ENCODE measurements at places on chromosomes 13 and 19.

DNA sequence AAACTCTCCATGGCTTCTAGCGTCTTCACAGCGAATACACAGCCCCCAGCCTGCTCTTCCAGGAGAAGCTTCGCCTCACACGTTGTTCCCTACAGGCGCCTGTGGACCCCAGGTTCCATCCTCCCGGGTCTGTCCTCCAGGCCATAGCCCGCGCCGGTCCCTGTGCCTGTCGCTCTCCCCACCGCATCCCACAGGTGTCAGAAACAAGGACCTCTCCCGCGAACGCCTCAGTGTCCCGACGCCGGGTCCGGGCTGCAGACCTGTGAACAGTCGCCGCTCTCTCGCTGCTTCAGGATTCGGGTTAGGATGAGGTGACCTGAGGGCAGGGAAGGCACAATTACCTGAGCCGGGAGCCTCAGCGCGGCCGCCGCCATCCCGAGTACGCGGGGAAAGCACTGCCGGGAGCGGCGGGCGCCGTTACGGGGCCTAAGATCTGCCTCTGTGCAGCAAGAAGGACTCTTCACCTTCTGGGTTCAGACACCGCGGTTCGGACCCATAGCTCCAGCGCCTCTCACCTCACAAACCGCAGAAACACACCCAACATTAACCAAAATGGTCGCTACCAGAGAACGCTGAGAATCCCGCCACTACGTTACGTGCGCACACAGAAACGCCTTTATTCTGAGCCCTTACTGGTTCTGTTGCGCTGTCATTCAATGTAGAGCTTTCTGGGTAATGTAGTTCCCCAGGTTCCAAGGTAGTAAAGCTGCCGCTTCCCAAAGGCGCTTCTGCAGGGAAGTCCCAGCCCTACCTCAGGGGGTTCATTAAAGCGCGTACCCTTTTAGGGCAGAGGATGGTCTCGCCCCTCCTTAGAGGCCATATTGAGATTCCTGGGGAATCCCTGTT, at the start of gene ZNF418:
TSS of gene ZNF418 (minus strand) at position 583 of the 846 bp plus-strand sequence. CDS start 1,580 bp downstream, outside the sequence.
- DNase-seq: no peak

GRCh38 chr13:110199046-110199831, 107.7 kb downstream of the COL4A1 start:
- DNase-seq: no peak

DNA sequence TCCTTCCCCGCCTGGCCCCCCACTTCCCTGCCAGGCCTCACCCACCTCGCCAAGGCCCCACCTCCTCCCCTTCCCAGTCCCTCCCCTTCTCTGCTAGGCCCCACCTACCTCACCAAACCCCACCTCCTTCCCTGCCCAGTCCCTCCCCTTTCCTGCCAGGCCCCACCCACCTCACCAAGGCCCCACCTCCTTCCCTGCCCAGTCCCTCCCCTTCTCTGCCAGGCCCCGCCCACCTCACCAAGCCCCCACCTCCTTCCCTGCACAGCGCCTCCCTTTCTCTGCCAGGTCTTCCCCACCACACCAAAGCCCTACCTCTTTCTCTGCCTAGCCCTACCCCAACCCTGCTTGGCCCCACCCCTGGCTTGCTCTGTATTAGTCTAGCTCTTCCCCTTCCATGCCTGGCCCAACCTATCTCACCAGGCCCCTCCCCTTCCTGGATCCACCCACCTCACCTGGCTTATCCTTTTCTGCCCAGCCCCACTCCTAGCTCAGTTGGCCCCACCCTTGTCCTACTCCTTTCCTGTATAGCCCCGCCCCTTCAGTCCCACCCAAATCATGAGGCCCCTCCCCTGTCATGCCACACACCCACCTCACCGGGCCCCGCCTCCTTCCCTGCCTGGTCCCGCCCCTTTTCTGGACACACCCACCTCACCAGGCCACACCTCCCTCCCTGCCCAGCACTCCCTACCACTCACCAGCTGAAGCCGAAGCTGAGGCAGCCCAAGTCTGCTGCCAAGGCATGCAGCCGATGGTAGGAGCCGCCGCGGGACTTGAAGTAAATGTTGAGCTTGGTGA, 16.2 kb downstream of the CERS1 start:
- DNase-seq: no peak

GRCh38 chr13:76329004-76329403, 557.2 kb downstream of the KCTD12 start:
- DNase-seq: no peak

GRCh38 chr13:31649766-31650165, 89.6 kb upstream of the RXFP2 start:
- no peak for DNase-seq

DNA sequence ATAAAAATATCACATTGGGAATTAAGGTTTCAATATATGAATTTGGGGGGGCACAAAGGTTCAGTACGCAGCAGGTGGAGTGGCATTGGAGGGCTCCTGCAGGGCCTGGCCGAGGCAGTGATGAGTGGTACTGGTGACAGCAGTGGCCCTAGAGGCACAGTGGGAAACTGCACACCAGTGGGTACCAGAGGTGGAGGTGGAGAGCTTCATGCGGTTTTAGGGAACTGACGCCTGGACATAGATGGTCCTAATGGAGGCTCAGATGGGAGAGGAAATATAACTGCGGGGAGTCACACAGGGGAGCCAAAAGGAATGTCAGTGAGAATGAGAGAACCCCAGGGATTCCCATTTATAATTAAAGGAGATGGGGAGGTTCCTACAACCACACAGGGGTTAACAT, 156.2 kb downstream of the COG6 start:
- no peak for DNase-seq

- peak; percentile 59 for DNase-seq
Measured at GRCh38 chr19:50835785-50836542, 2.6 kb upstream of the KLK15 start.

DNA sequence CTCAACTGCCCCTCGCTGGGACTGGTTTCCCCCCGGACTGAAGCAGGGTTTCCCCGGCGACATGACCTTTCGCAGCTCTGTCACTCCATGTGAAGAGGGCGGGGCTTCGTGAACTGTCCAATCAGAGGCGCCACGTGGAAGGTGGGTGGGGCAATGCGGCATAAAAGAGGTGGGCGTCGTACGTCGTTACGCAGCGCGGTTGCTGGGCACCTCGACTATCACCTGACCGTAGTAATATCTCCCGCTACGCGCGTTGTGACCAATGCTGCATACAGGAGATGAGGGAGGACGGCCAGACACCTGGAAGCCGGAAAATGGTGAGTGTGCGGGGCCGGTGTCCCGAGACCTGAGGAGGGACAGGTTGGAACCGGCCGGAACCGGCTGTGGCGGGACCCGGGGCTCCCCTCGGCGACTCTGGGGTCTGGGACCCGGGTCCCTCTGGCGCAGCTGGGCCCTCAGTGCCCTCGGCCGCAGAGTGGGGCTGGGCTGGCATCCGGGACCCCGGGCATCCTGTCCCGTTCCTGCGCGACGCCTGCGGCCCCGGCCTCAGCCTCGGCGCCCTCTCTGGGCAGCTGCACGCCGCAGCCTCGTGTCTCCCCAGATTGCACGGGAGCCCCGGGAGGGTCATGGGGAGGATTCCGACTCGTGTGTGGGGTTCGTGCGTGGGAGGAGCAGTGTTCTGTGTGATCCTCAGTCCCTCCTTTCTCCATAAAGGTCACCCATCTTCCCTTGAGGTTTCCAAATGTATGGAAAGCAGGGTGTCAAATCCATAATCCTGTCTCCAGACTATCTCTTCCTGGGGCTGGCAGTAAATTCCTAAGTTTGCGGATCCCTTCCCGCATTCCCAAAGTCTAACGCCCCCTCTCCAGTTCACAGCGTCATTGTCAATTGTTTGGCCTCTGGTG, 32.2 kb downstream of the ZNF136 start:
- DNase-seq: no peak

- DNase-seq: no peak
Measured at GRCh38 chr13:80599765-80600164, 258.8 kb upstream of the SPRY2 start.

- DNase-seq: peak; percentile 23
Measured at GRCh38 chr19:38142176-38143035, 81.6 kb downstream of the DPF1 start.

GRCh38 chr13:98960606-98961502, 17.0 kb downstream of the DOCK9 start:
- no peak for DNase-seq

DNA sequence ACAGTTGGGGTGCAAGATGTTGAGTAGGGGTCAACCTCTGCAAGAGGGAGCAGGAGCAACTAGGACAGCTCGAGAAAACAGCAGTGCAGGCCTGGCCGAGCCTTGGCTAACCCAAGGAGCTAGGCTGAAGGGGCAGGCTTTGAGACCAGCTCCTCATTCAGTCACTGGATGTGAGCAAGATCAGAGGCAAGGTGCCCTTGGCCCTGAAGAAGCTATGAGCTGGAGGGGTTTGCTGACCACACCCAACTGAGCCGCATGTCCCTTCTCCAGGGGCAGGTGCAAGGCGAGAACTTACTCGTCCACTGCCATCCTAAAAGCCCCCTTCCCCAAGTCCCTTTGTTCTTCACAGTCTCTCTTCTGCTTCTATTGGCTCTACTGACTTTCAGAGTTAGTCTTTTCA, 126.1 kb upstream of the UBL3 start:
- no peak for DNase-seq

GRCh38 chr19:41408256-41408655, 10.6 kb downstream of the BCKDHA start:
- no peak for DNase-seq

GRCh38 chr13:30314069-30314468, 6.7 kb upstream of the KATNAL1 start:
- DNase-seq: no peak

- no peak for DNase-seq
Measured at GRCh38 chr13:33072282-33072681, 56.1 kb downstream of the KL start.

- no peak for DNase-seq
Measured at GRCh38 chr13:112845511-112846144, 123.4 kb upstream of the MCF2L start.

DNA sequence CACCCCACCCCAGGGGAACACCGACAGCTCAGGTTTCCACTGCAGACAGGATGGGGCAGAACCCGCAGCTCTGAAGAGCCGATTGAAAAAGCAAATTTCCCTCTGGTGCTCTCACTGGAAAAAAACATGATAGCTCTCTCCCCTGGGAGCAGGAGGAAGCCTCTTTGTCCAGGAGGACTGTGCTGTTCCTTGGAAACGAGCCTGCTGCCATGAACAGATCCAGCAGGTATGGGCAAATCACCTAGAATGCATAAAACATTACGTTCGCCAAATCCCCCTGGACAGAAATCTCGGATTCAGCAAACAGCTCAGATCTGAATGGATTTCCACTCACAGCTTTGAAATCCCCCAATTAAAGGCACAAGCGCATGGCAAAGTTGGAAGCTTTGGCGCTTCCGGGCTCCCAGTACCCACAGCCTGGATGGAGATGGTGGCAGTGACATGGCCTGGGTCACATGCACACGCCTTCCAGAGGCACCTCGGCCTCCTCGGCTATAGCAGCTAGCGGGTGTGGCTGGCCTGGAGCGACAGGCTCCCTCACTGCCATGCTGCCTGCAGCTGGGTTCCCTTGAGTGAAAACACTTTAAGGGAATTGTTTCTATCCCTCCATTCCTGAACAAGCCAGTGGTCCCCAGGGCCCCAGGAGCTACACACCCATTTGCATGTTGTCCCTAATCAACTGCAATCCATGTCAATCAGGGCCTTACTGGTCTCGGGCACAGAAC, 59.1 kb downstream of the CEBPG start:
- no peak for DNase-seq

GRCh38 chr13:25927932-25928331, 123.9 kb downstream of the SHISA2 start:
- no peak for DNase-seq

GRCh38 chr19:4352701-4353121, 9.3 kb downstream of the MPND start:
- peak; percentile 36 for DNase-seq

- DNase-seq: no peak
Measured at GRCh38 chr19:50741179-50741933, 18.2 kb downstream of the CLEC11A start.

GRCh38 chr13:40668335-40668734, 1.9 kb upstream of the FOXO1 start:
- DNase-seq: peak; percentile 21

DNA sequence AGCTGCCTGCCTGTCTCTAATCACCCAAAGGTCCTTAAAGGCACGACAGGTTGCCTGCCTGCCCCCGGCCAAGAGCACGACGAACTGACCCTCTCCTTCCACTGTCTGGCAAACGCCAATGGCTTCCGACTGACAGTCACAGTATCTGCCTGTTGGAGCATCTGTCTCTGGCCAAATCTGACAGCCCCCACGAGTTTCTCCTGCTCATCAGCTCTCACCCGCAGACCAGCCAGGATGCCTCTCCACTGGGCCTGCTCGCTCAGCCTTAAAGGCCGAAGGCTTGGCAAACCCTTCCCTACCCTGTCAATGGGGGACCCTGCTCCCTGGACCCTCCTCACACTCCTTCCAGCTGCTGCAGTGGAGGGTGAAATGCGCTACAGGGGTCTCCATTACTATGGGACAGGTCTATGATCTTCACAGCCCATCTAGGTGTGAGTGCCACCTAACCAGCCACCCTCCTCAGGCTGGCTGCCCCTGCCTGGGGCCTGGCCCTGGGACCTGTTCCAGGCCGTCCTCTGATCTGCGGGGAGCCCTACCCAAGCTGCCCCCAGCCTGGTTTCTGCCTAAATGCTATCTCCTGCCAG, 932 bp downstream of the FAM83E start:
- no peak for DNase-seq

DNA sequence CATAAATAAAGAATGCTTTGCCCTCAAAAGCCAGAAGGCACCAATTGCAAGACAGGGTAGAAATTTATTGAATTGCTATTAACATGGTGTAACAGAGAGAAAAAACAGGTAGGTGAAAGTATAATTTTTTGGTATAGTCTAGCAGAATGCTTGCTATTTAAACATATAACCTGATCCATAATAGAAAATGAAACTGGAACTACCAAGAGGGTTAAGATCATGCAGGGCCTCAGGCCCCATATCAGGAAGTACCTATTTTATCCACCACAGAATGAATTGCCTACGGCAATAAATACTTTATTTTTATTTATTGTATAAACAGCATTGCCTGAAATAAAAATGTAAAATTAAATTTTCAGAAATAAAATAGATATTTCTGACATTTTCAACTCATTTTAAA, 159.5 kb downstream of the PRR20E start:
- DNase-seq: no peak

DNA sequence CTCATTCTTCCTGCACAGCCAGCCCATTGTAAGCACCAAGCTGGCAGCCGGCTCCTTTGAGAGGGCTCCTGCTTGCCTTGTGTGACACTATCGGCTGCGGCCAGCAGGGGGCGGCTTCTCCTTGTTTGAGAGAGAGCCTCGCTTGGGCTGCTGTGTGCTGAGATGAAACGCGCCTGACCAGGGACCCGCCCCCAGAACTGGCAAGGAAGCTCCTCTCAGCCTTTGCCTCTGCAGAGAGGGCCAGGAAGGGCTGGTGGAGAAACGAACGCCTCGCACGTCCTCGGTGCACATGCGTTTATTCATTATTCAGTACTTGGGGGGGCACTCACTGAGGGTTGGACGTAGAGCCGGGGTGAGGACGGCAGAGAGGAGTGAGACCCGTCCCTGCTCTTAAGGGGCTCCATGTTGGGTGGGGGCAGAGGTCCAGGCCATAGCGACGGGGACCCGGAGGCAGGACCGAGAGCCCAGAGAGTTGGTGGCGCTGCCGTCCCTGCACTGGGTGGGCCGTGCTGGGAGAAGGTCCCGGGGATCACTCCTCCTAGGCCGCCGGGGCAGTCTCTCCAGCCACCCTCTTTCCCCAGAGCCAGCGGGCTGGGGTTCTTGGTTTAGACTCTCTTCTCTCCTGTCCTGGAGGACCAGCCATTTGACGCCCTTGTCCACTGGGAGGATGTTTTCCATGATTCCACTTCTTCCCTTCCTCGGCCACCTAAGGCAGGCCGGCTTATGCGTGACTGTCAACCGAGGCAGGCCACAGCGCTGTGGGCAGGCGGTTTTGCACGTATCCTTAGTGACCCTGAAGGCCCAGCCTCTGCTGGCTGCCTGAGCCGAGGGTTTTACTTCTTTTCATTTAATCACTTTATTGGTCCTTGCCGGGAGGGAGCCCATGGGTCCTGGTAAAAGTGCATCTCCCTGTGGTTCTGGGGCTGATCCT, 174.5 kb downstream of the KATNAL1 start:
- peak; percentile 78 for DNase-seq
